ENCODE measurements at places on chromosomes 7 and 10.

DNA sequence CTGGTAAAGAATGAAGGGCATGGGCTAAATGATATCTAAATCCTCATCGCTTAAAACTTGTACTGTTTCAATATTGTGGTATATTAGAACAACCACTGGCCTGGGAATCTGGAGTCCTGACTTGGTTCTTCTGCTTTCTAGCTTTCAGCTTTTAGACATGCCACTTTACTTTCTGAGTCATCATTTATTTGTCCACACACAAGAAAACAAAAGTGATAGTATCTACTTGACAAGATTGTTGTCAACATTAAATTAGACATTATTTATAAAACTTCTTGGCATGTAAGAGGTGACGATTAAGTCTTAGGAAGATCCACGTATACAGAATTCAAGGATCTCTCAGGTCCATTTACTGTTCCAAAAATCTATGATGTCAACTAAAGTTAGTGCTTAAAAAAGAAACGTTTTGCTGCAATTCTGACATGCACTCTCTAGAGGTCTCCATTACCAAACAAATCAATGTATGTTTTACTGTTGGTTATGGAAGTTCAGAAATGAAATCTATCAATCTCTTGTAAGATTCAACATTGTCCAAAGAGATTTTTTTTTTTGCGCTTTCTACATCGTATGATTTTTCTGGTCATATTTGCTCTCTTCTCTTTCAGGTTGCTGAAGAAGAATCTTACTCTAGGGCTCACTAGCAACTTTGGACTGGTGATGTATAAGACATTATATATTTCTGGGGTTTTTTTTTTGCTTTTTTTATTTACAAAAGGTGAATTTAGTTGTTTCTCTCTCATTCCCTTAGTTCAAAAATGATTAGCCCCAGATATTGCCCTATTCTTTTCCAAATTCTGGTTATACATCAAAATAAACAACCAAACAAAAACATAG, 53.6 kb upstream of the DYNC1I1 start:
- DNase-seq, result no peak

DNA sequence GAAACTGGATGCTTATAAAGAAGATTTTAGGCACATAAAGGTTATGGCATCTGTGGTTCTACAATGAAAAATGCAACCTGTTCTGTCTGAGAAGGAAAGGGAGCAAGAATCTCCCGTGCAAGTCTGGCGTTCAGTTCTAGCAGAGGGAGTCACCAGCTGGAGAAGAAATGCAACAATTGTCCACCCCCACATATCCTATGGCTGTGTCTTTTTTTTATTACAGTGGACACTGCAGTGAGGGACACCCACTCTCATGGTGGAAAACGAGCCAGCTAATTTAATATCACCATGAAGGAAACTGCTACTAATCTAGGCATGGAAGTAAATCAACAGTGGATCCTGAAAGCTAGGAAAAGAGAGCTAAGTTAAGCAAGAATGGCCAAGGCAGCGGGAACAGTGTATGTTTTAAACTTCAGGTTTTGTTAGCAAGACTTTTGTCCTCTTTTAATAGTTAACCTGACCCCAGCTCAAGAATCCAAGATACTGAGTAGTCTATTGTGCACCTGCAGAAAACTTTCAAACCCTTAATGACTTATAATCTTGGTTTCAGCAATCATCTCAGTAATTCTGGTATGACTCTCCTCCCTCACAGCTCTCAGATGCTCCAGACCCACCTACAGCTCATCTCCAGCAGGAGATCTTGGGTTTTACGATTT, 149.3 kb downstream of the FGFR2 start:
- DNase-seq, result no peak

- DNase-seq, result no peak
Measured at GRCh38 chr10:35336921-35337823, 863 bp downstream of the CCNY start.

- no peak for DNase-seq
Measured at GRCh38 chr7:83835424-83835823, 186.5 kb upstream of the SEMA3E start.

DNA sequence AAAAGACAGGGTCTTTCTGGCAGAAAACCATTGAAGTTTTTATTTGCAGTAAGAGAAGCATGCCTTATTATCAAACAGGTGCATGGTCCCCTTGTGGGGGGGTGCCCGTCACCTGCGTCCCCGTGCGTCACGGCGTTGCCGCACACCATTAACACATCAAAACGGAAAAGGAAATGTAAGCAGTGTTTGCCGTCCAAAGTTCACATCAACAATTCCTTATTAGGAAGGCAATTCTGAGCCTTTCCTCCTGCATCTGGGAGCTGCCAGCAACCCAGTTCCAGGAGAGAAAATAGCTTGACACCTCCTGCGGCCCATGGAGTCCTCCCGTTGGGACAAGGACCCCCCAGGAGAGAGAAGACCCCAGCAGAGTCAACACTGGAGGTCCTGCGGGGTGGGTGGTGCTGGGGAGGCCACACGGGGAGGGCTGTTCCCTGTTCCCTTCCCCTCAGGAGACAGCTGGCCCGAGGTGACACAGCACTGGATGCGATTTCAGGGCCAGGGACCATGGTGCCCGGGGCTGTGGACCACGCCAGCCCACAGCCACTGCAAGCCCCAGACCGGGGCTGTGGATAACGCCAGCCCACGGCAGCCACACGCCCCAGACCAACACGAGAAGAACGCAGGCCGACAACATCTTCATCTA, 39.5 kb downstream of the DIP2C start:
- no peak for DNase-seq

DNA sequence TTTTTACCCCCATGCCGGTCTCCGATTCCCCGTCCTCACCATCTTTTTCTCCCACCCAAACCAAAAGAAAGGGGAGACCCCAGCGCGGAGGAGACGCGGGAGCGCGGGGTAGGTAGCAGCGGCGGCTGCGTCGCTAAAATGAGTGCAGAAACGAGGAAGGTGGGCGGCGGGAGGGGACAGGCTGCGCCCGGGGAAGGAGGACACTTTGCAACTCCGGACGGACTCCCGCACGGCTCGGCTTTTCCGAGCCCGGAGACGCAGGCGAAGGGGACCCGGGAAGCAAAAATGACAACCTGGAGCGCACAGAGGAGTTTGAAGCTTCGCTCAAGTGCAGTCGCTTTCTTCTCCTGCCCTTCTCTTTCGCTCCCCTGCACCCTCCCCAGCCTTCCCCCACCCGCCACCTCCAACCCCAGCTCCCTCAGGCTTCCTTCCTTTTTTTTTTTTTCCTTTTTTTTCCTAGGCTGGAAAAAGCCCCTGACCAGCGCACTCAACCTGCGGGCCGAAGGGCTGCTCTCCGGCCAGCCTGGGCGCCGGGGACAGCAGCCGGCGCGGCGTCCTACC, 453 bp downstream of the SFMBT2 start:
- DNase-seq, result no peak

DNA sequence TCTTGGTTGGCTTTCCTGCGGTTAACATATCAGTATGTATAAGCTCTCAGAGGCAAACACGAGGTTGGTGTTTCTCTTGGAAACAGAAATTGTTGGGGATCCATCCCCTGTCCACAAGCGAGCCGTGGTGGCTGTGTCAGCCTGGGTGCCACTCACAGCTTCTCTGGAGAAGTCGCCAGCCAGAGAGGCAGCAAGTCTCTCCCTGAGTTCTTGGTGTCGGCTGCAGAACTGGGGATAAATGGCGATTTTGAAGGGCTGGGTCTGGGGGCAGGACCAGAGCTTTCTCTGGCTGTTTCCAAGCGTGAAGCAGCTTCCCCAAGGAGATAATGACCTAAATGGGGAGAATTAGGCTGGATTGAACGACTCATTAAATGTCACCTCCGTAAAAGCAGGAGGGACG, 335.3 kb downstream of the GLRX3 start:
- DNase-seq, result no peak

GRCh38 chr7:10767771-10768170, 205.9 kb upstream of the PHF14 start:
- no peak for DNase-seq

- DNase-seq, result no peak
Measured at GRCh38 chr7:154907651-154908620, 95.0 kb downstream of the PAXIP1 start.

DNA sequence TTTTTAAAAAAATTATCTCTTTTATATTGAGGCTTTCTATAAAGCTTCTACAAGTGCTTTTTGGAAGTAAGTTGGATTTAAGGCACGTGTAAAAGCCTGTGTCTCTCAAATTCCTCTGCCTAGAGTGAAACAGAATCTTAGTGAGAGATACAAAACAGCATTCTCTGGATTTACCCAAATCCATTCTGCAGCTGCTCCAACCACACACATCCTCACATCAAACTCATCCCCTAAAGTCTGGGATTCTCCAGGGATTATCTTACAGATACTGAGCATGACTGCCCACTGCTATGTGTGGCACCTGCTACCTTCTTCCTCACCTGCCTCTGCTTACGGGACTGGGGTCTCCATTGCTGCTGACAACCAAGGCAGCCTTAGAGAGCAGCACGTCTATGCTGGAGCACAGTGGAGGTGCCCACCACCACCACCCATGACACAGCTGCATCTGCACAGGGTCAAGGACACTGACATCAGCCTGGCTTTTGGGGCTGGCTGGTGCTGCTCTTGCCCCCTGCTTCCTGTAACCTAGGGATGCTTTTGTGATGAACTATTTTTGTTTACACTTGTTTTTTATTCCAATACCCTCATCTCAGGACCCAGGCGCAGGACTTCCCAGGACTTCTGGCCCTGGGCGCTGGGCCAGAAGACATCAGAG, 139.2 kb upstream of the NAMPT start:
- no peak for DNase-seq

GRCh38 chr7:13240349-13240748, 552.9 kb downstream of the ARL4A start:
- no peak for DNase-seq

DNA sequence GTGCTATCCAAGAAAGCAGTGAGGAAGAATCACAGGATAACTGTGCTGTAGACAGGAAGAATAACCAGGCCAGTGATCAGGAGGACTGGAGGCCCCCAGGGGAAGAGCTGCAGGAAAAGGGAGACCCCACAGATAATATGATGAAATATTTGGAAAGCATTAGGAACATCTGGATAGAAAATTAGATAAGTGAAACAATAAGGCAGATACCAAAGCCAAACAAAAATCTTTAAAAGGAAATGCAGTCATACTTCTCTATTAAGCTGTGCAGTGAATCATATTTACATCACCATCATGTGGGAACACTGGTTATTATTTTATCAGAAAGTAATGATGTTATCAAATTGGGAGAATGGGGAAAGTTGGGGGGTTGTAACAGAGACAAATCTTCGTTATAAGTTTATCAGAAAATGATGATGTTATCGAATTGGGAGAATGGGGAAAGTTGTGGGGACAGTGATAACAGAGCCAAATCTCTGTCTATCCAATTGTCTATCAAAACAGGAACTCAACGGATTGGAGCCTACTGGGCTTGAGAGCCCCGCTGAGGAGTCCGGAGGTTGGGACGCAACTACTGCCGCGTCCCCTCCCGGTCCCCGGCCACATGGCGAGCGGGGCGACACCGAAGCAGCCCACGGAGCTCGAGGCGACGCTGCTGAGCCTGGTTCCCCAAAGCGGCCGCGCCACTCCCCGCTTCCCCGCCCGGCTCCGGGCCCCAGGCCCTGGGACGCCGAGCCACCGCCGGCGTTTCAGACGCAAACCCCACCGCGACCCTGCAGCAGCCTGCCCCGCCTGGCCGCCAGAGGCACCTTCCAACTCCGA, 14.0 kb upstream of the RALA start:
- DNase-seq, result no peak

GRCh38 chr7:111014079-111014478, 76.8 kb upstream of the LRRN3 start:
- no peak for DNase-seq

GRCh38 chr7:133746847-133747246, 380.3 kb upstream of the LRGUK start:
- no peak for DNase-seq

DNA sequence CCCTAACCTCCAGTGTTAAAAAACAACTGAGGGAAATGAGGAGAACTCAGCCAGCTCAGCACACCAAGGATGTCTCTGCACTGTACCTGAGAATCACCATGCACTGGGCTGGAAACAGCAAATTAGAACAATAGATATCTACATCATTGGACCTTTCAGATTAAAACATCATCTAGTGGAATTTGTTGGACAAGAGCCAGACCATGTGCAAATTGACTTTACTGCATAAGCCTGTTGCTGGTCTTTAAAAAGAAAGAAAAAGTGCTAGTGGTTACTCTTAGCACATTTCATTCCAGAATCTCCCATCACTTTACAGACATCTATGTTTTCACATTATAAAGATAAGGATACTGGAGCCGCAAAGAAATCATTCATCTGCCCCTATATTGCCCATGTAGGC, 75.4 kb downstream of the FGFR2 start:
- DNase-seq, result no peak

DNA sequence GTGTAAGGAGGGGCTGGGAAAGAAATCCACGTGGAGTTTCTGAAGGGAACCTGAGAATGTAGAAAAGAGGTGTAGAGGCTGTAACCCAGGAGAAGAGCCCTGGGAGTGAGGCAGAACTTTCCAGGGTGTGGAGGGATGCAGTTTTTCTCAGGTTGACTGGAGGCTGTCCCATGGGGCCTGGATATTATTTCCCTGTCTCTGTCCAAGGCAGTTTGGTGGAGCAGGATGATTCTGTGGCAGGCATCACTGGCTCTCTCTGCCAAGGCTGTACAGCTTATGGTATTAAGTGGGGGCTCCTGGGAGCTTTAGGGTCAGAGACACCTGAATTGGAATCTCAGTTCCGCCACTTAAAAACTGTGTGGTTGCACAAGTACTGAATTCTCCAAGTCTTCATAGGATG, 81.6 kb downstream of the CHN2 start:
- no peak for DNase-seq

- no peak for DNase-seq
Measured at GRCh38 chr10:4373098-4373497, 452.9 kb upstream of the AKR1E2 start.

DNA sequence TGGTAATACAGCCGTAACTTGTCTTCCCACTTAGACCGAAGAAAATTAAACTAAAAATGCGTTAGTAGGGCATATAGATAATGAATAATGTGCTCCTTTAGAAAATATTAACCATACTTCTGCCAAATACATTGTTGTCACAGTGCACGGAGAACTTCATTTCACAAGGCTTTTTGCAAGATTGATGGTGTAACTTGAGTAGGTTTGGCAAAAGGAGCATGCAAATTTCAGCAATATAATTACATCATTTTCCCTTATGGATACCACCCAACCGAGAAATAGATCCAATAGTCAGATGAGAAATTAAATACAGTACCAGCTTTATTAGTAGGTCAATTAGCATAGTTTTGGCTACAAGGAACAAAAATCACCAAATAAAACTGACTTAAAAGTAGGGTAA, 792.6 kb upstream of the C7orf33 start:
- DNase-seq, result no peak

DNA sequence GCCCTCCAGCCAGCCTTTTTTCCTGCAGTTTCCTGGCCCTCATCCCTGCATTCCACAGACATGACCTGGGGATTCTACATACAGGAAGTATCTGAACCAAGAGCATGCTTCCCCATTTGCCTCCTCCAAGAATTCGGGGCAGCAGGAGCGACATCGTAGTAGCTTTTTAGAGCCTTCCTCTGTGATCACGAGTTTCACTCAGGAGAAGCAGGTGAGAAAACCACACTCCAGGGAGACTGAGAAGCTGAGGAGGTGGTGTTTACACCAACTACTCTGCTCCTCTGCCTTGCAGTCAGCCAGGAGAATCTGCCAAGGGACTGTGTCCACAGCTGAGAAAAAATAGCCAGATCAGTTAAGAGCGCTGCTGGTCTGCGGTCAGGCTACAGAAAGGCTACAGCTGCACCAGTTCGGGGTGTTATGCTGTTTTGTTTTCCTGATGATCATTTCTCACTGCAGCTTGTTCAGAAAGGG, 54.1 kb downstream of the HSPA12A start:
- DNase-seq, result no peak

- no peak for DNase-seq
Measured at GRCh38 chr10:124306922-124307371, 111.8 kb downstream of the OAT start.

All from cortex of kidney (tissue), 1 donor.